ENCODE measurements at places on chromosomes 5 and 9.

- DNase-seq: peak; percentile 29
These were observed 44.7 kb upstream of the NDFIP1 start for GRCh38 chr5:142063878-142064331.

GRCh38 chr9:89662718-89663613, 58.2 kb downstream of the GADD45G start:
- DNase-seq: no peak

GRCh38 chr5:120942596-120943350, 478.7 kb downstream of the PRR16 start:
- peak; percentile 78 for DNase-seq

- no peak for DNase-seq
These were observed 6.8 kb downstream of the SLC1A3 start for GRCh38 chr5:36613241-36613640.

GRCh38 chr9:113888336-113888735, 12.2 kb downstream of the ZNF618 start:
- DNase-seq: peak; percentile 46

DNA sequence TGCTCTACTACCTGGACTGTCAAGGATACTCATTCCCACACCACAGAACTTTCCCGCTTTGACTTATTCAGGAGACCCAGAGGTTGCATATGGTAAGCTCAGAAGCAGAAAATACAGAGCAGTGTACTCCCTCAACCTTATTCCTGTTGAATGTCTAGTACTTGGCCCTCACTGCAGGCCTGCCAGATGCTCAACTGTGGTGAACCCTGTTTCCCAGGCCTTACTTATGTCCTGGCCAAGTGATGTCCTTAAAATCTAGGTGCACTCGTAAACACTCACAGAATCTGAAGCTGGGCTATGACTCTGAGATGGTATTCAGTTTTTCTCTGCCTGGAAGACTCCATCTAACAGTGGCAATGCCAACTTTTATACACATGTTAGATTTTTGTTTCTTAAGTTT, 21.0 kb downstream of the DIAPH1 start:
- no peak for DNase-seq

GRCh38 chr5:176653401-176654385, 6.4 kb downstream of the TSPAN17 start:
- DNase-seq: no peak

GRCh38 chr9:87445646-87446045, 52.0 kb upstream of the DAPK1 start:
- DNase-seq: peak; percentile 25

- DNase-seq: no peak
These were observed 310.2 kb downstream of the ADGRV1 start for GRCh38 chr5:90868799-90869198.

- peak; percentile 45 for DNase-seq
These were observed 27.1 kb downstream of the LHX6 start for GRCh38 chr9:122201641-122202040.

DNA sequence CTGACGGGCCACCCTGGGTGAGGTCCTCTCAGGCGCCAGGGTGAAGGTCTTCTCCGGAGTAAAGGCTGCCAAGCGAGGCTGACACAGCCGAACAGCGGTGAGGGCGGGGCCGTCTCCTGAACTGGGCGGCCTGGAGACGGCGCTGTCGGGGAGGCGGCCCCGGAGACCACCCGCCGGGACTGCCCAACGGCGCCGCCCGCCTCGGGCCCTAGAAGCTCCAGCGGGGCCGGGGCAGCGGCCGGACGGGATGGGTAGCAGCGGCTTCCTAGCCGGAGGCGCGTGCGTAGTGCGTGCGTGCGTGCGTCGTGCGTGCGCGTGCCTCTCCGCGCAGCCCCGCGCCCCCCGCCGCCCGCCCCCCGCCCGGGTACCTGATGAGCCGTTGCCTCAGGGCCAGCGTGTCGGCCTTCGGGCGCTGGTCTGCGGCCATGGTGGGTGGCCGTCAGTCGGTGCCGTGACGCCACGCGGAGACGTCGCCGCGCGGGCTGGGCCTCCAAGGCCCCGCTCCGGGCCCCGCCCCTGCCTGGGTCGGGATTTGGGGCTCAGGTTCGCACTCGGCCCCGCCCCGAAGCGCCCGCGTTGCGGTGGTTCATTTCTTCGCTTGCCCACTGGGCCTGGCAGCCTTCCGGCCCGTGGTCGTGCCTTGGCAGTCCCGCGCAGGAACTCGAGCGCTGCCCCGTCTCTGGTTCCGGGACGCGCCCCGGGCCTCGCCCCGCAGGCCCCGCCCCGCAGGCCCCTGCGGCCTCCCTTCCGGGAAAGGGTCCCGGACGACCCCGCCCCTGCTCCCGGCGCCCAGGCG, at the start of gene PHYKPL:
Gene PHYKPL (minus strand): TSS at position 679 of the 796 bp plus-strand sequence. CDS start 252 bp downstream, at position 427.
- DNase-seq: peak; percentile 84

- no peak for DNase-seq
These were observed 20.9 kb downstream of the CYFIP2 start for GRCh38 chr5:157286761-157287211.

DNA sequence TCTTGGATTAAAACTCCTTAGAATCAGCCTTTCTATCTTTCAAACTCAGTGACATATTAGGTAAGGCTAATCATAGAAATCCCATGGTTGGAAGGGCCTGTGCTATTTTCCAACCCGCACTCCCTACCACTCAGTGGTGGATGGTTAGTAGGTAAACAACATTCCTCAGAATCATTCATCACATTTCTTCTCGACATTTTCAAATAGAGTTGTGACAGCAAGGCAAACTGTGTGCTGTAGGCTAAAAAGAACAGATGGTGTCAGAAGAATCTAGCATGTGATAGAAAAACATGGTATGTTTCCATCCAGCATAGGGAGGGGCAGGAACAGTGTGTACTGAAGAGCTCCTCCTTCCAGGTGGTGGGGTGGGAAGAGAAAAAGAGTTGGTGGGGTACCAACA, 227.3 kb upstream of the NMUR2 start:
- DNase-seq: no peak

DNA sequence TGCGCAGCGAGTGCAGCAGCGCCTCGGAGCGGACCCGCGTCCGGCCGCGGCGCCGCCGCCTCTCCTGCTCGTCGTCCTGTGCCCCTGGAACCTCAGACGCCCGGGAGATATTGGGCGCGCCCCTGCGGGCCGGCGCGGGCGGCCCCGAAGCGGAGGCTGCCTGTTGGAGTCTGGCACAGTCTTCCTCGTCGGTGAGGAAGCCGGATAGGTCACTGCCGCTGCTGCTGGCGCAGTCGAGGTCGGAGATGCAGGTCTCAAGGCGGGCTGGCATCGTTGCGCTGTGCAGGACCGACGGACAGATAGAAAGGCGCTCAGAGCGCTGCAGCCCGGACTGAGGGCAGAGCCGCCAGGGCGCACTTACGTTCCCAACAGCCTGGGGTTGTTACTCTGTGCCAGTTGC, 344 bp downstream of the NEUROG1 start:
- DNase-seq: no peak

DNA sequence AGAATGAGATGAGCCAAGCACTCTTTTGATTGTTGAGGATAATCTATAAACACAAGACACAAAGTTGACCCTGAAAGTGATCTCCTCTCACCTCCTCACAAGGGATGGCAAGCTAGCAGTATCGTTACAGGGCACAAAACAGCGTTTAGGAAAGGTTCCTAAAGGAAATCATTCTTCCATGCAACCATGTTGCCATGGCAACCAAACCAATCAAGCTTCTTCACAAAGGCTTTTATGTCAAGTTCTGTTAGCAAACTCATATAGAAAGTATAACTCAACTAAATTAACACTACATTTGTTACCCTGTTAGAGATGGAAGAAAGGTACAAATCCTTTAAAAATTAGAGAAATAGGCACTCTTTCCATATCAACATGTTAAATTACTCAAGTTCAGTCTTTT, 1016.8 kb upstream of the DMAC1 start:
- no peak for DNase-seq

- no peak for DNase-seq
These were observed 347.1 kb upstream of the MPDZ start for GRCh38 chr9:13626601-13627000.

- DNase-seq: no peak
These were observed 64.2 kb upstream of the SMIM23 start for GRCh38 chr5:171721464-171721863.

GRCh38 chr5:122639864-122640263, 135.0 kb upstream of the SNX2 start:
- DNase-seq: no peak

- no peak for DNase-seq
These were observed 98.9 kb upstream of the FCN2 start for GRCh38 chr9:134781591-134782302.

DNA sequence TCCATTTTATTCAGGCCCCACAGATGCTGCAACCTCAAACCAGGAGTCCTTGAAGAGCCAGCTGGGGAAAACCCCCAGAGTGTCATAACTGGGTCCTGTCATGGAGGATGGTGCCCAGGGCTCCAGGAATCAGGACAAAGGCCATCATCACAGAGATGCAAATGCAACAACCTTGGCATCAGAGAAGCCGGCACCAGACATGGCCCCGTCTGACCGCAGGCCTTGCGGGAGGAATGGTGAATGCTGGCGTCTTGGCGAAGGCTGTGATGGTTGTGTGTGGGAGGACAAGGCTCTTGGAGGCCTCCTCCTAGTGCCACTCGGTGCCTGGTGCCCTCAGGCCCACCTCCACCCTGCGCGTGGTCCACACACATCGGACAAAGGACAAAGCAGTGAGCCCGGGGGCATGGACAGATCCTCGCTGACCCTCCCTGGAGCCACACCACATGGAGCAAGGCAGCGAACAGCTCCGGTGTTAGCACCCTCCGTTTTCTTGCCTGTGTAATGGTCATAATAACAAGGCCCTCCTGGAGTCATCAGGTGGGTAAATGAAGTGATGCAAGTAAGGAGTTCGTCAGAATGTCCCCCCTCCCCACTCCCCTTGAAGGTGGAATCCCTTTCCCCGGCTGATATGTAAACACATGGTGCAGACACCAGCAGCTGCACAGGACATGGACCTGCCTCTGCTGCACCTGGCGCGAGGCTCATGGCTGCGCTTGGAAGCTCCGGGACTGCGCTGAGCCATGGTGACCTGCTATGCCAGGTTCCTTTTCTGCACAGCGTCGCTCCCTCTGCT, 380.7 kb downstream of the IRX2 start:
- no peak for DNase-seq

GRCh38 chr9:6924988-6925563, 167.3 kb downstream of the KDM4C start:
- no peak for DNase-seq

DNA sequence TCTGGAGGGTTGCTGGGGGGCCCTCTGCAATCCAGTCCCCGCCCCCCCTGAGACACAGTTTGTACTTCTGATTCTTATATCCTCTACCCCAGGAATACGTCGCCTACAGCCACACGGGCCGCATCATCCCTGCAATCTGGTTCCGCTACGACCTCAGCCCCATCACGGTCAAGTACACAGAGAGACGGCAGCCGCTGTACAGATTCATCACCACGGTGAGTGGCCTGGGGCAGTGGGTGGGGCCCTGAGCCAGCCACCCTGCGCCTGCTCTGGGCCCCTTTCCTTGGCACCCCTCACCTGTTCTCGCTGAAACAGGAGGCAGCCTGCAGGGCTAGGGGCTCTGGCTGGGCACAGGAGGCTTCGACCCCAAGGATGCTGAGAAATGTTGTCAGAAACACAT, 24.1 kb upstream of the RPL26L1 start:
- no peak for DNase-seq

DNA sequence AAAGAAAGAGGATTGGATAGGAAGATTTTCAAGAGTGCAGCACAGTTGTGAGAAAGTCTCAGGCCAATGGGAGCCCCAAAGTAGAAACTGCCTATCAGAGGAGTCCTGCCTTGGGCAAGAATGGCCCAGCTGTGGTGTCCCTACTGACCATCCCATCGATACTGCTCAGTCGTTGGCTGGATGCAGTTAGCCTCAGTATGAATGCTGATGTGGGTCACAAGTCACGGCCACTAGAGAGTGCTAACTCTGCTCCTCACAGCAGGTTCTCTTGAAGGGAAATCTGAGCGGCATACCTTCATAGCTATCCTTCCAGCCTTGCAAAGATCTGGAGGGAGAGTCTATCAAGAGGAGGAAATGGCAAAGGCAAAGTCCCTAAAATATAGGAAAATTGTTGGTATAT, 11.6 kb upstream of the CETN3 start:
- no peak for DNase-seq

- DNase-seq: no peak
These were observed 10.5 kb downstream of the NR2F1-AS1 start for GRCh38 chr5:93570294-93571113.

- DNase-seq: no peak
These were observed 159.3 kb upstream of the TLX3 start for GRCh38 chr5:171149772-171150171.

DNA sequence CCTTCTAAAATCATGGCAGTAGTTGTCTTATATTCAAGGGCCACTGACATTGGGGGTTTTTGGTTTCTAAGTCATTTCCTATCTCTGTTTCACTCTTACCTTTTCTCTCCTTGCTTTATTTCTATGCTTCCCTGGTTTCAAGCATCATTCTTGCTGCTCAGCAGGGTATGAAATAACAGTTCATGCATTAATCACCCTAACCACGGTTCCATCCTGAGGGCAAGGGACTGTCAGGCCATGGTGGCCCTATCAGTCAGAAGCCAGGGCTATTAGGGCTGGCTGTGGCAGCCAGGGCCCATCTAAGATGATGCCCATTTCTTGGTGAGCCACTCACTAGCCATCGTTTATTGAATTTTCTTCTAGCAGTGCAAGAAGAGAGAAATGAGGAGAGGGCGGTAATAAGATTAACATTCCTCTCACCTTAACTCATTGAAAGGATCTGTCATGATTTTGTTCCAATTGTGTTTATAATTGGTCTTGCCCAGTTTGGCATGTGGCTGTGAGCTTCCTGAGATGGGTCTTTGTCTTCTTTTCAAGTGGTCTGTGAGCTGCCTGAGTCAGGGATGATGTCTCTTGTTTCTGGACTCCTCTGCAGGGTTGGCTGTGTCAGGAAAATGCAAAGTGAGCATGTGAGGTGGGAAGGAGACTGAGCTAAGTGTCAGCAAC, 45.2 kb downstream of the CYSTM1 start:
- DNase-seq: no peak

DNA sequence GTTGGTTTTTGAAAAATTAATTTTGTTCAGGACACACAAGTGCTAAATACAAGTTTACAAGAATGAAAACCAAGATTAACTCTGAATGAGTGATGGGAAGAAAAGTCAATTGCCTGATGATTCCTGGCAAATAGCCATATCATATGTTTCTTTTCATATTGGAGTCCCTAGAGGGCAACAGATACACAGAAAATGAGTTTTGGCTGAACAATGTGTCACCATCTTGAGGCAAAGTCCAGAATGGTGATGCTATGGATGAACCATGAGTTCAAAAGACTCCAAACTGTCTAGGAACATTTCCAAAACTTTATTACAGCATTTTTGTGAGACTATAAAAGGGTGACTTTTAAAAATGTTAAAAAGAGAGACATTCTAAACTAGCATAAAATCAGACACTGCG, 382.9 kb downstream of the TMEM161B start:
- no peak for DNase-seq

- DNase-seq: no peak
These were observed 11.7 kb downstream of the OR13J1 start for GRCh38 chr9:35858458-35858857.

DNA sequence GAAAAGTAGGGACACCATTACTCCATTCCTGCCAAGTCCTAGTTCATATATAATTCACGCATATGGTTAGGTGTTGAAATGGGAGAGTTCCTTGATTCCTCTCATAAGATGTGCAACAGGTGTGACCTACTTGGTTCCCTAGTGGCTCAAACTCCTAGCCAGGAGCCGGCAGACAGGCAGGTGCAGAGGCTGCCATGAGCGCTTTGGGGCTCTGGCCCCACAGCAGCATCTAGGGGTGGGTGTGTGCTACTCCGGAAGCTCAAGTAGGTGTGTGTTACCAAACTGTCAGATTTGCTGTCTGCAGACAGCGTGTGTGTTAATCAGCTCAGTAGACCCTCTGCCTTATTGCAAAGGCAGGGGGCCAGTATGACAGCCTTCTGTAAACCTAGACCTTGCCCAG, 1652.4 kb upstream of the ACO1 start:
- no peak for DNase-seq

All from adipocyte (in vitro differentiated cells).